ENCODE measurements at places on chromosomes 3 and 15. TPM values are rescaled to one million over a fixed set of nuclear protein-coding genes. Genes with fewer than 3 reads are reported as not detected.
A peak's percentile ranks its signal among the peaks of the same experiment; 100 is the strongest.

DNA sequence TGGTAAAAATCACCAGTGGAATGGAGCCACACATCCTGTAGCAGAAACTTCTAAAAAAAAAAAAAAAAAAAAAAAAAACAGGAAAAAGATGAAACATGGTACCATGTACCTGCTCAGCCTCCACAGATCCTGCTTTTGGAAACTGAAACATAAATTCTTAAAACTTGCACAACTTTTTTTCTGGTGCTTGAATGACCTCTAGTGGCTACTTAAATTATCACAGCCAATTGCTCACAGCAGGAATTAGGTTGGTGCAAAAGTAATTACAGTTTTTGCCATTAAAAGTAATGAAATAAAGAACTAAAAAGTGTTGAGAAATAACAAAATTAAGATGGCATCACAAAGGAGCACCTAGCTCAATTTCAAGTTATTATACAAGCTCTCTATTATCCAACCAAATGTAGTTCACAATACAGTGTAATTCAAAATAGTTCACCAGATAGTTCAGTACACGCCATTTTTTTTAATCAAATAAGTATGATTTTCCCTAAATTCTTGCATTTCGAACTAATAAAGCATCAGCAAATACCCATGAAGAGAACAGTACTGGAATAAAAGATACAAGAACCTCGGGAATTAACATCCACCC is 80.6 kb downstream of the ULK4 start:
- peak; percentile 13 for DNase-seq

DNA sequence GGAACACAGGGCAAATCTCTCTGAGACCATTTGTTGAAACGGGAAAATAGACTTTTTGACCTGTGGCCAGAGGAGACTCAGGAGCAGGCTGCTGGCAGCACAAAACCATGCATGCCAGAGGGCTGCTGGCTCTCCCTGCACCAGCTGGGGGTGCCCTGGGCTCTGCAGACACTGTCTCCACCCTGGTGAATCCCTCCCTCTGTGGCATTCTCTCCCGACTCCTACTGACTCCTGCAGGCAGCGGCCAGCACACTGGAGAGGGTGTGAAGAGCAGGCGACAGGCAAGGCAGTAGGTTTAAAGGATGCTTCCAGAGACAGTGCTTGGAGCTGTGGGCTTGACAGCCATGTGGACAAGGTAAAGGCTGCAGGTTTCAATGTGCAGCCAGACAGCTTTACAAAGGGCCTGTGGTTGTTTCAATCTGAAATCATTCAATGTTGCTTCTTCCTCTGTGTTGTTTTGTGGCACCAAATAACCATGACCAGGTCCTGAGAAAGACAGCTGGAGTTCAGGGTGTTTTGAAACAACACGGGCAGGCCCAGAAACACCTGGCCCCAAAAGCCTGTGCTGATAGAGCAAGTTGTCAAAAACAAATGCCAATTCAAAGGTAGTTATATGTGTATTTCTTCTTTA is 431.0 kb upstream of the ATP10A start:
- no peak for DNase-seq

DNA sequence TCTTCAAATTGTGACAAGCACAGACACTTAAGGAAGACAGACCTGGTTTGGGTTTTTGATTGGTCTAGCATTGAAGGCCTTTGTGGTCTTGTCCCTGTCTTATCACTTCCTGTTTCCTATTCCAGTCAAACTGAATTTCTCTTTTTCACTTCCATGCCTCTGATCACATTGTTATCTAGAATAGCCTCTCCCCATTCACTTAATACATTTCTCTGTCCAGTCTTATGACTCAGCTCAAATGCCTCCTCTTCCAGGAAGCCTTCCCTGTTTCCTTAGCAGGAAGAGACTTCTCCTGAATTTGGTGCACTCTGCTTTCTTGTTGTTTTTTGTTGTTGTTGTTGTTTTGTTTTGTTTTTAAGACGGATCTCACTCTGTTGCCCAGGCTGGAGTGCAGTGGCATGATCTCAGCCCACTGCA is 45.5 kb downstream of the LIMD1 start:
- no peak for DNase-seq

- DNase-seq = no peak
Measured at GRCh38 chr3:172410702-172411477, 37.4 kb downstream of the GHSR start.

- DNase-seq = no peak
Measured at GRCh38 chr3:141870091-141870687, 6.3 kb upstream of the ATP1B3 start.

DNA sequence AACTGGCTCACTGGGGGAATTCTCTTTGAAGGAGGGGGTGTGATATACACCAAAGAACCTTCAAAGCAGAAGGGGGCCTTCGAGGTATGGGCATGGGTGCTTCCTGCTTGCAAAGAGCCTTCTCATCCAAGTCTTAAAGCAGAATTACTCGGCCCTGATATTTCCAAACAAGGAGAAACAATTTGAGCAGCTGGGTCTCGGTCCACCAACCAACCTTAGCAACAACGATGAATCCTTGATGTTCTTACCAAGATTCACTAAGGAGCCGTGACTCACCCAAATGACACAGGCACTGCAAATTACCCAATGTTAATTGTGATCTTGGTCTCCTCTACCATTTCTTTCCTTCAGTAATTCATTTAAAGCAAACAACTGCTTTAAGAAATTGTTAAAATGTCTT is 7.7 kb downstream of the HOMER2 start:
- DNase-seq = no peak

The TMEM212 gene
- total RNA-seq = not detected

The GOLGA8J gene
- not detected for total RNA-seq

DNA sequence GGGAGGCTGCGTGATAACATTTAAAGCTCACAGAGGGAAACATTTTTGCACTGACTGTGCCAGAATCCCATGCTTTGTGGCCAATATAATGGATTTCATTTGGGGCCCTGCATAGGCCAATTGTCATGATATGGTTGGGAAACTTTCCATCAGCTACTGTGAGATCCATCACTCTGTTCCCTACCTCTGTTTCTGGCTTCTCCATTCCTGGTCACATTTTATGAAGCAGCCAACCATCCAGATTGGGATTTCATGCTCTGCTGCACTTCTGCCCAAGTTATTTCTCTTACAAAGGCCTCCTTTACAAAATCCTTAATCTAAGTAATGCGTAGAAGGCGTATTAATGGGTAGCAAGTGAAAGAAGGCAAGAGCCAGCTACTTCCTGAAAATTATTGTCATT is 221.1 kb downstream of the LRTM1 start:
- DNase-seq = no peak

DNA sequence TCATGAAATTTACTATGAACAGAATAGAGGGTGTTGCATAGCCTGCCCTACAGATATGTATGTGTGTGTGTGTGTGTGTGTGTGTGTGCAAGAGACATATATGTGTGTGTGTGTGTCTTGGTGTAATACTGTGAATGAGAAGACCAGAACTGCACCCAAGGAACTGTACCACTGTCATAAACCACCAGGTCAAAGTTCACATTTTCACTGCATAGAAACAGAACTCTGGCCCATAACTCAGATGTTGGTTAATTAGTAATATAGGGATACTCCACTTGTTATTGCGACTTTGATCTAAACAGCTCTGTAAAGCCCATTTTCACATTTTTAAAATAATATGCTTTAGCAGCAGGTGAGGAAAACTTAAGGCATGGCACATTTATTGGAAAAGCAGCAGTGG is 111.8 kb downstream of the IGF2BP2 start:
- no peak for DNase-seq

The ARHGAP11A gene
- total RNA-seq = 91.6 TPM

The CCR2 gene
- not detected for total RNA-seq

The CPN2 gene
- total RNA-seq = not detected

The TMEM207 gene
- not detected for total RNA-seq

DNA sequence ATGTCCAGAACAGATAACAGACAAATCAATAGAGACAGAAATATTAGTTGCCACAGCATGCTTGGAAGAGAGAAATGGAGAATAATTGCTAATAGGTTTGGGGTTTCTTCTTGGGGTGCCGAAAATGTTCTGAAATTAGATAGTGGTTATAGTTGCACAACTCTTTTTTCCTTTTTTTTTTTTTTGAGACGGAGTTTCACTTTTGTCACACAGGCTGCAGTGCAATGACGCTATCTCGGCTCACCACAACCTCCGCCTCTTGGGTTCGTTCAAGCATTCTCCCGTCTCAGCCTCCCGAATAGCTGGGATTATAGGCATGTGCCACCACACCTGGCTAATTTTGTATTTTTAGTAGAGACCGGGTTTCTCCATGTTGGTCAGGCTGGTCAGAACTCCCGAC is 163.3 kb downstream of the PLCH1 start:
- DNase-seq = no peak

- peak; percentile 68 for DNase-seq
Measured at GRCh38 chr15:73972984-73973682, 19.0 kb downstream of the STOML1 start.

GRCh38 chr3:58565621-58566397 is 11.4 kb downstream of the FAM107A start:
- no peak for DNase-seq

The UACA gene
- total RNA-seq = 59.9 TPM

DNA sequence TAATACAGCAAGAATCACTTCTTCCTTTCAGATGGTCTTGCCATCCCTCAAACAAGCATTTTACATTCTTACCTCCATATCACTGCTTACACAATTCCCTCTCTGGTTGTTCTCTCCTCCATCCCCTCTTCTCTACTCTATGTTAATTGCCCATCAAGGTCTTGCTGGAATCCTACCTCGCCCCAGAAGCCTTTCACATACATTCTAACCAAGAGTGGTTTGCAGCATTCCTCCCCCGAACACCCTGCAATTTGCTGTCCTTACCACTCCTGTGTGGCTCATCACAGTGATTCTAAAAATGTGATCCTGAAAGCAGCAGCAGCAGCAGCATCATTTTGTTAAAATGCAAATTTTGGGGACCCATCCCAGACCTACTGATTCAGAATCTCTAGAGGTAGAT is 30.6 kb downstream of the TNIK start:
- DNase-seq = no peak

DNA sequence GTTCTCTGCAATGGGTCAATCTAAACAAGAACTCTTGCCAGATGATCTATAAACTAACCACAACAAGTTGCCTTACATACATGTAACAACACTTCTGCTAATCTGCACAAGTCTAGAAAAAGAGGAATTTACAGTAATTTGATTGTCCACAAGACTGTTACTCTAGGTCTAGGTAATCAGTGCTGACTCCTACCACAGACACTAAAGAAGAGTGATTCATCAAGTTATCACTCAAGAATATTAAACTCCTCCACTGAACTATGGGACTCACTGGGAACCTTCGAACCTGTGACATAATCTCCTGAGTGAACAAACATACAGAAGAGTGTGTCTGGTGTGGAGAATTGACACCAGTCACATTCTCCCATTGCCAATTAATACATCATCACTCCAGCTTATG is 138.3 kb downstream of the ANXA2 start:
- no peak for DNase-seq

- no peak for DNase-seq
Measured at GRCh38 chr3:184231671-184232070, 2.3 kb downstream of the VWA5B2 start.

- DNase-seq = no peak
Measured at GRCh38 chr15:95874637-95875036, 455.9 kb upstream of the NR2F2 start.

GRCh38 chr3:24526640-24527212 is 32.1 kb upstream of the THRB start:
- DNase-seq = no peak

- no peak for DNase-seq
Measured at GRCh38 chr3:122628567-122628966, 51.1 kb downstream of the PARP15 start.

- DNase-seq = no peak
Measured at GRCh38 chr3:105656651-105657504, 211.9 kb downstream of the CBLB start.

The ZBTB47 gene
- 9.6 TPM for total RNA-seq

The CFAP100 gene
- not detected for total RNA-seq

DNA sequence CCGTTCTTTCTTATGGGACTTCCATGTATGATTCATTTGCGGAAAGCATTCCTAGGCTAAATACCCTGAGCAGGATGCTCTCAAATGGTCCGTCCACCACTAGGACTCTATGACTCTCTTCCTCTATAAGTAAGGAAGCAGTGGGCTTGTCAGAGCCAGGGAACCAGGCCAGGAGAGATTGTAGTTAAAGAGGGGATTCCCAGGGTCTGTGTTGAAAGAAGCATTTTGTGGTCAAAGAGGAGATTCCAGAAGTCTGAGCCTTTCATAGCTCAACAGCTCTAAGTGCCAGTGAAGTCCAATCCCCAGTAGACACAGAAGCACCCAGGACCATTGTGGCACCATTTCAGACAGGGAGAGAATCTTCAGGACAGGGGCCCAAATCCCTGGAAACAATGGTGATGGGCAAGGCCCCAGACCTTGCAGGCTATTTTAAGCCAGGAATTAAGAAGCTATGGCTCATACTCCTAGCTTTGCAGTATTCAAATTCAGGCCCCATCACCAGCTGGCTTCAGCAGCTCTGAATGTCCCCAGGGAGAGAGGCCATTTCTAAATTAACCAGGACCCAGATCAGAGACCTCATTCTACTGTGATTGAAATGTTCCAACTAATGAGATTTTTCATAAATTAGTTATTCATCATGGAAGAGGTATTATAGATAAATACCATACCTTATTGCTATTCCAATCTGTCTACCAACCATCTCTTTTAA is 81.7 kb downstream of the CD47 start:
- DNase-seq = no peak

The ROBO2 gene
- total RNA-seq = 0.39 TPM

GRCh38 chr3:59502806-59503205 is 453.0 kb upstream of the CFAP20DC start:
- no peak for DNase-seq

GRCh38 chr15:93278006-93278405 is 189.0 kb upstream of the RGMA start:
- DNase-seq = no peak

The GP9 gene
- not detected for total RNA-seq

- DNase-seq = no peak
Measured at GRCh38 chr3:132062535-132062934, 27.7 kb upstream of the CPNE4 start.

The ACOX2 gene
- 2.8 TPM for total RNA-seq

Measured in PC-9 (cell line).